ENCODE measurements at places on chromosomes 4 and X.

- DNase-seq = peak; percentile 11
Observed at GRCh38 chrX:6382284-6382683, 152.6 kb downstream of the VCX3A start.

DNA sequence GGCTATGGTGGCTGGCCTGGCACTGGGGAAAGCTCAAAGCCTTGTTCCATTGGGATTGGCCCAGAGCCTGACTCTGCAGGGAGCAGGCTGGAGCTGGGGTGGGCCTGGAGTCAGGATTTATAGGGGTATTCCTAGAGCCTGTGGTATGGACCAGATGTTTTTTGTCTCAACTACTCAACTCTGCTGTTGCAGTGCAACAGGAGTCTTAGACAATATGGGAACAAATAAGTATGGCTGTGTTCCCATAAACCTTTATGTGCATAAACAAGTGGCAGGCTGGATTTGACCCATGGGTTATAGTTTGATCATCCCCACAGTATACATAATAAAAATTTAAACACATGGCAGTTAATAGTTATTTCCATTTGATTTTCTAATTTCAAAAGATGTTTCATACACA lies 557.9 kb upstream of the ARX start:
- DNase-seq = no peak

DNA sequence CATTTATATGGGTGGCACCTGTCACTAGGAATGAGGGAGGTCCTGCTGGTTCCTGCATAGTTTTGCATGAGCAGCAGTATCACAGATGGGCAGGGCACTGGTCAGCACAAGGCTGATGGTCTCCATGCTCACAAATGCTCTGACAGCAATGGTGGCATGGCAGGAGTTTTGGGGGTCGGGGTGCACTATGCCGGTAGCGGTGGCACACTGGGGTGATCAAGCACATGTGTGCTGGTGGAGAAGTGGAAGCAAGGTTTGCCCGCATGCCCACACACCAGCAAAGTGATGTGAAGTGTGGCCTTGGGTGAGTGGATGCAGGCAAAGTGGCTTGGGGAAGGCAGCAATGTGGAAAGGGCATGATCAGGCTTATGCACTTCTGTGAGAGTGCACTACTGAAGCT lies 60.5 kb upstream of the MAGEE1 start:
- DNase-seq = no peak

GRCh38 chr4:128333309-128334018 lies 45.9 kb upstream of the PGRMC2 start:
- DNase-seq = peak; percentile 11

DNA sequence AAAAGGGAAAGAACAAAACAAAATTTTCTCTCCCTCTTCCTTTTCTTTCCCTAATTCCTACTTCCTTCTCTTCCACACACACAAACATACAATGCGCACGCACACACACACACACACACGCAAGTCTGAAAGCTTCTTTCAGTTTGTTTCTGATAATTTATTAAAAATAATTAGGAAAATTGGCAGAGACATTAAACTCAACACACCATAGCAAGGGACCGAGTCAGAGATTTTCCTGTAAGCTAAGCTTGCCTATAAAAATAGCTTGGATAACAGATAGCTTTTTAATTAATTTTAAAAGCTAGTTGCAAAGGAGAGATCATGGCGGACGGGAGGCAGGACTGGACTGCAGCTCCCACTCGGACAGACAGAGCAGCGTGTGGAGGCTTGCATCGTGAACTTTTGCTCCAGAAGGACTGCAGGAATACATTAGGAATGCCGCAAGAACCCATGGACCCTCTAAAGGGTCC lies 92.6 kb upstream of the MAPK10 start:
- DNase-seq = no peak

DNA sequence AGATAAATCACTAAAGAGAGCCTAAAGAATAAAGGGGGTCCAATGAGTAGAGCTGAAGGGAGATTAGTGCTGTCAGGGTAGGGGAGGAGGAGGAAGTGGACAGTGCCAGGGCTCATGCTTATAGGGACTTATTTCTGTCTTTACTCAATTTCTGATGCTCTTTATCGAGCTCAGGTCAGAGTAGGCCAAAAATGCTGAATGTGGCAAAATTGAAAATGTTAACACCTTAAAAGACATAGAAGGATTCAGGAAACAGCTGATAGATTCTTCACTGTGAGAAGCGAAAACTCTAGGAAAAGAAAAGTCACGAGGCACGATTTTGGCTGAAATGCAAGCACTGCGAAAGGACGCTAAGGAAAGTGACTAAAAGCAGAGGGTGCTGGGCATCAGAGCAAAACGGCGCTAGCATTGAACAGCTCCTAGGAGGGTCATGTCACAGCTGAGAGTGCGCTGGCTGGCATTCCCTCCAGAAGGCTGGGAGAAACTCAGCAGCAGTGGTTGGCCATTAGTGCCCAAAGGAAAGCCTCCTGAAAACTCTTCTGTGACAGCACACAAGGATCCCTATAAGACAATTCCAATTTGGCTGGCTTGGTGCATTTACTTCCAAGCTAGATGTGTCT lies 150.9 kb downstream of the HS6ST2 start:
- DNase-seq = no peak

- no peak for DNase-seq
Observed at GRCh38 chr4:76799718-76800117, 98.2 kb downstream of the SOWAHB start.

- DNase-seq = no peak
Observed at GRCh38 chr4:108159845-108160244, 8.9 kb downstream of the LEF1 start.

- DNase-seq = no peak
Observed at GRCh38 chrX:138745196-138745595, 33.7 kb upstream of the FGF13 start.
